ENCODE measurements at places on chromosomes 1 and 21.

DNA sequence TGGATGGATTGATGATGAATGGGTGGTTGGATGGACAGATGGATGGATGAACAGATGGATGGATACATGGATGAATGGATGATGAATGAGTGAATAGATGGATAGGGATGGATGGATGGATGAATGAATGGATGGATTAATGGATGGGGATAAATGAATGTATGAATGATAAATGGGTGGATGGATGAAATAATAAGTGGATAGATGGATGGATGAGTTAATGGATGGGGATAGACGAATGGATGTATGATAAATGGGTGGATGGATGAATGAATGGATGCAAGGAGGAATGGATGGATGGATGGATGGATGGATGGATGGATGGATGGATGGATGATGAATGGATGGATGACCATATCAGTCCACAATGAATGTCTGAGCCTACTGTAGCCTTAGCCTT lies 381.9 kb downstream of the SETD4 start:
- no peak for DNase-seq

- DNase-seq: no peak
Measured at GRCh38 chr1:201488830-201489589, 17.9 kb downstream of the CSRP1 start.

DNA sequence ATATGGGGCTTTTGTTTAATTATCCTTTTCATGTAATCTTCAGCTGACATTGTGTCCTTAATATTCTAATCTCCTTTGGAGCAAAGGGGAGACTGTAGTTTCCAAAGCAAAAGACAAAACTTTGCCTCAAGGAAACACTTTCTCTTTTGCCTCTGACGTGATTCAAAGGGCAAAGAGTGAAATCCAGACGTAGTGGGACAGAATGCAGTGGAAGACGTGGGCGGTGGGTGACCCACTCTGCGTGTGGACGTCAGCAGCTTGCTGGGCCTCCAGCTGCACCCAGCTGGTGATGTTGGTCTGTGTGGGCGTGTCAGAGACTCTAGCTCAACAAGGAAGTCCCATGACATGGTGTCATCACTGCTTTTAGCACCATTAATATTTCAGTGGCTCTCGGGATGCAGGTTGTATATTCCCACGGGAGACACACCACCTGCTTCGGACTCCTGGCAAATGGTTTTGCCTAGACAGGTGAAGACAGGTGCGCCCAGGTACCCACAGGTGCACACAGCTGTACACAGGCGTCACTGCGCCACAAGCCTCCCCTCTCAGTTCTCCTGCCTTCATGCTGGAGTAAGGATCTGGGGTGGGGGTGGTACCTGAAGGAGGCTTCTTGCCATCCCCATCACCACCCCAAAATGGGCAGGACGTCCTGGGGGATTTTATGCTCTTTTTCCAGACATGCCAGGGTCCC lies 292.1 kb upstream of the VAMP3 start:
- no peak for DNase-seq

DNA sequence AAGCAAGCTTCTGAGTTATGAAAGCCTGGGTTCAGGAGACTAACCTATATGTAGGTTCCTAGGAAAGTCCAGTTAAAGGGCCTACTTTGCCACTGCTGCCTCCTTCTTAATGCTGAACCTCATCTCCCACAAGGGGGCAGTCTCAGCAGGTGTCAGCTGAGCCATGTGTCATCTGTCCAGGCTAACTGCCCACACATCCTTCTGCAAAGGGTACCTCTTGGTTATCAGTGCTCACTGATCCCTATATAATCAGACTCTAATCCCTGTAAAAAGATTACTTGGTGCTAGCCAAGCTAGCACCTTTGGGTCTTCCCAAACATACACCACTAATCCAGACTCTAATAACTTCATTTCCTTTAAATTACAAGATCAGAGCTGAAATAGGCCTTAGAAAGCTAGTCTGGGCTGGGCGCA lies 9.0 kb downstream of the PRDX1 start:
- peak; percentile 41 for DNase-seq

GRCh38 chr1:164779376-164779775 lies 220.4 kb downstream of the PBX1 start:
- DNase-seq: no peak

All from stimulated activated CD4-positive, alpha-beta T cell treated with anti-CD3 and anti-CD28 coated beads, Interleukin-12 subunit alpha, Interleukin-12 subunit beta, amount 100 ng/mL, for 4 hours (primary cell).